ENCODE measurements at places on chromosomes 7 and 10.

- DNase-seq: no peak
Observed at GRCh38 chr7:73427902-73428787, 5.4 kb upstream of the FZD9 start.

- DNase-seq: no peak
Observed at GRCh38 chr7:20581956-20582355, 33.5 kb upstream of the ABCB5 start.

- DNase-seq: no peak
Observed at GRCh38 chr10:120262857-120263547, 194.0 kb upstream of the PLPP4 start.

DNA sequence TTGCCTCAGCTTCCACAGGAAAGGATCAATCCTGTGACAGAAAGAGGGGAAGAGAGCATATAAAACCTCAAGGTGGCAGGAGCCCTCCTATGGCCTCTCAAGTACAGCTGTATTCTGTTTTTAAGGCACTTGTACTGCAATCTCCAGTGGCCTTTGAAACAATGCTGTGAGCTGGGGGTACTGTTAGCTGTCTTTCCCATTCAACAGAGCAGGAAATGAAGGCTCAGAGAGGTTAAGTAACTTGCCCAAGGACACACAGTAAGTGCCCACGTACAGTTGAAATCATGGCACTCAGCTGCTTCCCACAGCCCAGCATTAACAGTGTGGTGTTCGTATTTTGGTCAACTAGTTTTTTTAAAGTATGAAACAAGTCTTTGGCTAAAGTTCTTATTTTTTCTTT lies 34.0 kb downstream of the DUSP5 start:
- no peak for DNase-seq

DNA sequence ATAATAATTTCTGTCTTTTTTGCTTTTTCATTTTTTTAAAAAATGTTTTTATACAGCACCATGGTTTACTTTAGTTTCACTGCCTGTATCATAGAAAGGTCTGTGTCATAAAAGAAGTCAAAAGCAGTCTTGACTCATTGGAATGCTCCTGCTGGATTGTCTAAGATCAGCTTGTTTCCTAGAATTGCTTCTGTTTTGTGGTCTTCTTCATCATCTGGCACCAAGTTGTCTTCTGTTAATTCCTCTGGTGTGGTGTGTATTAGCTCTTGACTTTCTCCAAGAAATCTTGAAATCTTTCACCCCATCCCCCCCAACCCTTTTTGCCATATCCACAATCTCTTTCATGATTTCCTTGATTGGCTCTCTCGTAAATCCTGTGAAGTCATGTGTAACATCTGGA lies 250.3 kb upstream of the CXCL12 start:
- DNase-seq: no peak

GRCh38 chr7:106659166-106659962 lies 1.6 kb downstream of the CCDC71L start:
- DNase-seq: no peak

DNA sequence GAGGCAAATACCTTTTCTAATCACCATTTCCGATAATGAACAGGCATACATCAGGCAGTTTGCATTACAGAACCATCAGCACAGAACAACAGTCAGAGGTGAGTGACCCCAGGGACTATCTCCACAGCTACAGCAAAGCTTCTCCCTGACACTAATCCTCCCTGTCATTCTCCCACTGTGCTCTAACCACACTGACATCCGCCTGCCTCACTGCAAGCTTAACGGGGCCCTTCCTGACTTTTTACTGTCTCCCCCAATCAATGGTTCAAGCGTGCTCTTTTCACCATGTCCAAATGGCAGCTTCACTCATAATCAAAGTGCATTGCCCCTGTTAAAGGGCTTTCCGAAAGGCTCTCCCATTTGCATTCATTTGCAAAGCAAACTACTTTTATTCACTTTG lies 196.3 kb downstream of the DNAJC1 start:
- no peak for DNase-seq

DNA sequence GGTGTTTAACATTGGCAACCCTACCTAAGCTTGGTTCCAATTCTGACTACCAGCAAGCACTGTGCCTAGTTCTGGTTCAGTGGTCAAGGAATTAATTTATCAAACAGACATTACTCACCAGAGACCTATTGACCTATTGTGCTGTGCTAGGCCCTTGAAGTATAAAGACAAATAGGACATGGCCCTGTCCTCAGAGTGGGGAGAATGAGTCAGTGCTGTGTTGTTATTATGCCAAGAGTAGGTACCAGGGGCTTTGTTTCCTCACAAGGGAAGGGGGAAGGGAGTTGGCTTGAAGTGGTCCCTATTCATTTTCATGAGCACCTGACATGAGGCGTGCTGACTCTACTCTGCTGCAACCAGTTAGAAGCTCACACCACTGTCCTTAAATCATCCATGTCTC lies 62.6 kb upstream of the PLPP4 start:
- no peak for DNase-seq

DNA sequence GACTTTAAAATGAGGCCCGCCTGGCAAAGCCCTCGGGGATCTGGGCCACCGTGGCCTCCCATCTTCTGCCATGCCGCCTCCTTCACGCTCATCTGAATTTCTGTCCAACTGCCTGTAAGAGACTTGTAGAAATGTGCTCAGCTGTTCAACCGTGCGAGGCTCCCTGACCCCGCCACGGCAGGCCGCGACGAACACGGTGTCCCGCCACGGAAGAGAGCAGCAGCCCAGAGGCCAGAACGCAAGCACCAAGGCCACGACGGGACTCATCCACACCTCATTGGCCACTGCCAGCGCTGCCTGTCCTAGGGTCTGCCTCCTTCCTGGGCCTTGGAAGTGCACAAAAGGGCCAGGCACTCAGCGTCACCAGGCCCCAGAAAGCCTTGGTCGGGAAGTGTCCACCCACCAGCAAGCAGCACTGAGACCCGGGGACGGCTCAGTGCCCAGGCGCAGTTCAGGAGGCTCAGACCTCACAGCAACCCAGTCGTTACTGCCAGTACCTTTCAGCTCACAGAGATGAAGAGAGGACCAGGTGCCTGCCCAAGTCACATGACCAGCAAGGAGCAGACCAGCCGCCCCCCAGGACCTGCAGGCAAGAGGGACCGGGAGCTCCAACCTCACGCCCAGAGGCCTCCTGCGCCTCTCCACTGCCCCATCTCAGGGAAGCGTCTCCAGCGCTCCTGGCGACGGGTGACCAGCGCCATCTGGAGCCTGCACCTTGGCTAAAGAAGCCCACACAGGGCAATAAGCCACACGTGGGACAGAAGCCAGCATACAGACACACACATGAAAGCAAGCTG lies 85.9 kb downstream of the MAD1L1 start:
- no peak for DNase-seq

DNA sequence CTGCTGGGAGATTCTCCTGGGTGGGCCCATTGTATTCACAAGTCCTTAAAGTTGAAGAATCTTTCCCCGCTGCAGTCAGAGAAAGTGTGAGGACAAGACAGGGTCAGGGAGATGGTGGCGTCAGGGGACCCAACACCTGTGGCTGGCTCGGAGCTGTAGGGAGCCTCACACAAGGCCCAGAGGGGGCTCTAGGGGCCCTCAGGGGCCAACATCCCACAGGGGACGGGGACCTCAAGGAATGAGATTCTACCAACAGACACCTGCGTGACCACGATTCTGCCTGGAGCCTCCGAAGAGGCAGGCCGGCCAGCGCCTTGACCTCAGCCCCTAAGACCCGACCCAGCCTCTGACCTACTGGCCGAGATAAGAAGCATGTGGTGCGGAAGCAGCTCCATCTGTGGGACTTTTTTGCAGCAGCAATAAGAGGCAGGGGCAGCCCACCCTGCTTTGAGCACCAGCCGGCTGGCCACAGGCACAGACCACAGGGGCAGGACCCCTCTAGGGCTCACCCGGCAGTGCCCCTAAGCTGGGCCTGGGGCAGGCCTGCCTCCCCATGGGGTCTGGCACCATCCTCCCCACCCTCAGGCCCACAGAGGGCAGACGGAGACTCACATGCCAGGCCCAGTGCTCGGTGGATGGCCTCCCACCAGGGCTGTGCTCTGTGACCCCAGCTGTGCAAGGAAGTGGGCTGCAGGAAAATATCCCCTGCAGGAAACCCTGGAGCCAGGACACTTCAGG lies 13.2 kb downstream of the RASGEF1A start:
- DNase-seq: no peak

DNA sequence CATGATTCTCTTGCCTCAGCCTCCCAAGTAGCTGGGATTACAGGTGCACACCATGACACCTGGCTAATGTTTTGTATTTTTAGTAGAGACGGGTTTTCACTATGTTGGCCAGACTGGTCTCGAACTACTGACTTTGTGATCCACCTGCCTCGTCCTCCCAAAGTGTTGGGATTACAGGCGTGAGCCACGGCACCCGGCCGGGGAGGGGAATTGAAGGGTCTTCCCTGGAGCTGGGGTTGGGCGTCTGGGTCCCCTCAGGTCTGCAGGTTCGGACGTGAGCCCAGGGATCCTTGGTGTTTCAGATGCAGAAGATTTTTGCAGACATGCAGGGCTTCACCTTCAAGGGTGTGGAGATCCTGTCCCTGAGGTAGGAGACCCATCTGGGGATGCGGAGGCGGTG lies 6.0 kb upstream of the MUC12 start:
- DNase-seq: no peak

GRCh38 chr10:97682042-97682441 lies 5.0 kb downstream of the AVPI1 start:
- no peak for DNase-seq

DNA sequence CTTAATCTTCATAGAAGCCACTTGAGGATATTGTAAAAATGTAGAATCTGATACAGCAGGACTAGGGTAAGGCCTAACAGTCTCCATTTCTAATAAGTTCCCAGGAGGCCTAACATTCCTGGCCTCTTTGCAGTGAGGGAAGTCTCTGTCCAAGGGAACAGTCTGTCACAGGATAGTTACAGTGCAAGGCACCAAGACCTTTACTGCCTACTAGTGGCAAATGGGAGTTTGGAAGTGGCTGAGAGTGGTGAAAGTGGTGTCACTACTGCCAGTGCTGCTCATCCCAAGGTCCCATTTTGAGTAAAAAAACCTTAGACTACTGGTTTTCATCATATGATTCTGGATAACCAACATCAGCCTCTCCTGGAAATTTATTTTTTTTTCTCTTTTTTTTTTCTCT lies 619.5 kb upstream of the SEMA3D start:
- no peak for DNase-seq

DNA sequence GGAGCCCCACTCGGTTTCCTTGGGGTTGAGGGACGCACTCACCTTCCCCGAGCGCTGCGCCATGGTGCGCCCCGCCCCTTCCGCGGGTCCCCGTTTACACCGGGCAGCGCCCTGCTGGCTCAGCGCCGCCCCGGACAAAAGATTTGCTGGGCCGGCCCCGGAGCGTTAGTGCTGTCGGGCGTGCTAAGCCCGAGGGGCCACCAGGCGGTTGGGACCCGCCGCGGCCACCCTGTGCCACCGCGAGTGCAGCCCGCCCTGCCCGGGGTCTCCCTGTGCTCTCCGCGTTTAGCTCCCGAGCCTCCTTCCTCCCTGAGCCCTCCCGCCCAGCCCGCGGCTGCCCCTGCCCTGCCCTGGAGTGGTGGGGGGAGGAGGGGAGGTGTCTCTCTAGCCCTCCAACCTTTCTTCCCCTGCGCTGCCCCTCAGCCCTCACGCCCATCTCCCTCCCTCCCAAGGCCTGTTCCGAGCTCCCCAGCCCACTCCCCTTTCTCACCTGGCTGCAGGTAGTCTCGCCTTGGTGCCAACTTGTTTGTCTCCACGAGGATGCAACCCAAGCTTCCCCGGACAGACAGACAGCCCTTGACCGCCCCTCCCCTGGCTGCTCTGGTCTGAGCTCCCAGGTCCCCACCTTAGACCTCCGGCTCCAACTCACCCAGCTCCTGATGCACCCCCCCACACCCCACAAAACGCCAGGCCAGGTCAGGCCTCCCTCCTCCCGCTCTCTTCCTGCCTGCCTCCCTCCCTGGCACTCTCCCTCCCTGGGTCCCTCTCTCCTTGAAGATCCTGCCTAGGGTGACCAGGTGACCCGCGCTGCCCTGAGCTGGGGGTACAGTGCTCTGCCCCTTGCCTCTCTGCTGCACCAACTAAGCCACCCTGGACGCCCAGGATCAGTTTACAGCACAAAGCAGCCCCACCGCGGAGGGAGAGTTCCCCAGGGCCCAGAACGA lies at the start of gene CRYGN:
Gene CRYGN (minus strand): TSS at position 287 of the 944 bp plus-strand sequence. CDS start 224 bp downstream, at position 63.
- DNase-seq: no peak

GRCh38 chr10:30883751-30884150 lies 147.9 kb downstream of the ZNF438 start:
- DNase-seq: no peak

DNA sequence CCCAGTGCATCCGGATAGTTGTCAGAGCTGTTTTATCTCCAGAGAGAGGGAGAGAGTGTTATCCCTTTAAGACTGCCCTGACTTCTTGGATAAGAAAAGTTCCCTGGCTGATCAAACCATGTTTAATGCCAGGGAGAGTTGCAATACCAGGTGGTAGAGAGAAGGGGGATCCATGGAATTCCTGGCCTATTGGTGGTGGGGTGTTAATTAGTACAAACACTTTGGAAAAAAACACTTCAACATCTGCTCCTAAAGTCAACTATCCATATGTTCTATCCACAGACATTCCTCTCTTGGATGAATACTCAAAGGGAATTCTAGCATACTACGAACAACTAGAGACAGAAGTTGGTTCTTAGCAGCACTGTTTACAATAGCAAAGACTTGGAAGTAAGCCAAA lies 307.2 kb downstream of the TCERG1L start:
- DNase-seq: no peak

DNA sequence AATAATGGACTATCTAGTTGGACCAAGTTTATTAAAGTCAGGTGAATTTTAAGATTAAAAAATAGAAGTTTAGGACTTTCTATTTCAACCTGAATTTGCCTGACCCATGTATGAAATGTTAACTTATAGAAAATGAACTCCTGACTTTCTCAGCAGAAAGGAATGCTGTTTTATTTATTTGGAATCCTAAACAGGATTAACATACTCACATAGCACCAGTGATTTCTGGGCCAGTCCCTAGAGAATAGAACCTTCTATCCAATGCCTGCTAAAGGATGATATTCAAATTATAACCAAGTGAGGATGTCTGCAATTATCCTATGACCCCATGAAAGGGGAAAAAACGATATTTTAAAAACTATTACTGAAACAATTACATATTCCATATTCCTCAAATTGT lies 148.8 kb downstream of the CHRM2 start:
- DNase-seq: no peak

DNA sequence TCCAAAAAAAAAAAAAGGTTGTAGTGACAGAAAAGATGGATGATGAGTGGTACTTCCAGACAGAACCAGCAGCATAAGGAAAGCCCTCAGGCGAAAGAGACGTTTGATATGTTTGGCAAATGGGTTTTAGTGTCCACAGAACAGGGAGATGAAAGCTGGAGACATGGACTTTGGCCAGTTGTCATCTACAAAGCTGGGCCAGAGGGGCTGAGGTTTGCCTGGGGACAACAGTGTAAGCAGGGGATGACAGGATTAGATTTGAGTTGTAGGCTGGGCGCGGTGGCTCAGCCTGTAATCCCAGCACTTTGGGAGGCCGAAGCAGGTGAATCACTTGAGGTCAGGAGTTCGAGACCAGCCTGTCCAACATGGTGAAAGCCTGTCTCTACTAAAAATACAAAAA lies 47.8 kb upstream of the ELN start:
- no peak for DNase-seq

DNA sequence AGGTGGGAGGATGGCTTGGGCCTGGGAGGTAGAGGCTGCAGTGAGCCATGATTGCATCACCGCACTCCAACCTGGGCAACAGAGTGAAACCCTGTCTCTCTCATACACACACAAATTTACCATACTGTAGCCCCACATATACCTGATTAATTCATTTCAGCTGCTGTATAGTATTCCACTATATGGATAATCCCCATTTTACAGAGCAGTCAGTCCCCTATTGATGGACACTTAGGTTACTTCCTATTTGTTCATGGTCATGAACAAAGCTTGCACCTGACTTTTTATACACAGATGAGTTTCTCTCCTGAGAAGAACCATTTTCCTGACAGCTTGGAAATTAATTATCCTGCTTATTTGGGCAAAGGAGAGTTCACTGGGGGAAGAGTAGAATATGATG lies 59.2 kb downstream of the EMX2 start:
- DNase-seq: no peak
